Spleen (tissue), 13 donors: ENCODE measurements at places on chromosomes 6 and 20.

GRCh38 chr6:45704056-45704800 lies 311.4 kb downstream of the CLIC5 start:
- no peak for DNase-seq

DNA sequence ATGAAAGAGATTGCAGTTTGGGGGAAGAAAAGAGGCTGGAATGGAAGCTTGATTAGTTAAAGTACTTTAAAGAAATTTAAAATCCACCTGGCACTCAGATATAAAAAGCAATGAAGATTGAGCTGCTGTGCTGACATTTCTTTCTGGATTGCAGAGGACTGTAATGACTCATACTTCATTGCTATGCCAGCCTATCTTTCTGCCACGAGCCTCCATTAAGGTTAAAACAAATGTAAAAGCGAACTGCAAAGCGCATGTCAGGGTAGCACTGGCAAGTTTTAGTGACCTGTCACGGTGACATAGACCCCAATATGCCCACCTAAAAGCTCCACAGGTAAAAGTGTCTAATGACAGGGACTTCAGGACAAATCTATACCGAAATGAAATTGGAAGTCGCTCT lies 449.6 kb downstream of the C6orf118 start:
- DNase-seq, result no peak

- DNase-seq, result no peak
Measured at GRCh38 chr20:17825960-17826843, 126.4 kb downstream of the BANF2 start.

DNA sequence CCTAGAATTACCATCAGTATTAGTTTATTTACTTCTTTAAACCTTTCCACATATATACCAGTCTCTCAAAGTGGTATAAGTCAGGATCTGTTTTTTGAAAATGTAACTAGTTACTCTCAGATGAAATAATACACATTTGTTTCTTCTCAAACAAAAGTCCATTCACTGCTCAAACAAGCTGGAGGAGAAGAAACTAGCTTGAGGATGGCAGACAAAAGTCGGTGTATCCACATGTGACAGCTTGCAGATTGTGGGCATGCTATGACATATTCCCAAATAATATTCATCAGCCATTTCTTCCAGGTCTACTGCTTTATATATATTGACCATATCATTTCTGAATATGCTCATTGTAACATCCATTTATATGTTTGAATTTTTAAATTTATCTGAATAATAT lies 197.4 kb upstream of the KCNQ5 start:
- DNase-seq, result no peak

DNA sequence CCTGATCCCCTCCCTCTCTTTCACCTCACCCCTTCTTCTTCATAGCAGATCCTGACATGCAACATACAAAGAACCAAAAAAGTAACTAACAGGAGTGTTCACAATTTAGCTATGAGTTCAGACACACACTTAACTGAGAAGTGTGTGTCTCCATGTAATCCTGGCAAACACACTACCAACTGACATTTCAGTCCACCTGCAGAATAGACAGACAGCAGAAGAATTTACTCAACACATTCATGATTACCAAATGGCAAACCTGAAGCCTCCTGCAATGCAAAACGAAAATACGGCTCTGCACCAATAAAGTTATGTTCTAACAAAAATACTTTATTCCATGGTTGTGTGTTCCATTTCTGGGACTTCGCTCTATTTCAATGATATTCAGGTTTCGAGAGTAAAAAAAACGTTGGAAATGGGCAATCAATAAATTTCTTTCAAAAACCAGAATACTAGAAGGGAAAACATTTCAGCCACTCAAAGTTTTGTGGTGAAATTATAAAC lies 2.6 kb downstream of the BACH2 start:
- DNase-seq, result no peak

DNA sequence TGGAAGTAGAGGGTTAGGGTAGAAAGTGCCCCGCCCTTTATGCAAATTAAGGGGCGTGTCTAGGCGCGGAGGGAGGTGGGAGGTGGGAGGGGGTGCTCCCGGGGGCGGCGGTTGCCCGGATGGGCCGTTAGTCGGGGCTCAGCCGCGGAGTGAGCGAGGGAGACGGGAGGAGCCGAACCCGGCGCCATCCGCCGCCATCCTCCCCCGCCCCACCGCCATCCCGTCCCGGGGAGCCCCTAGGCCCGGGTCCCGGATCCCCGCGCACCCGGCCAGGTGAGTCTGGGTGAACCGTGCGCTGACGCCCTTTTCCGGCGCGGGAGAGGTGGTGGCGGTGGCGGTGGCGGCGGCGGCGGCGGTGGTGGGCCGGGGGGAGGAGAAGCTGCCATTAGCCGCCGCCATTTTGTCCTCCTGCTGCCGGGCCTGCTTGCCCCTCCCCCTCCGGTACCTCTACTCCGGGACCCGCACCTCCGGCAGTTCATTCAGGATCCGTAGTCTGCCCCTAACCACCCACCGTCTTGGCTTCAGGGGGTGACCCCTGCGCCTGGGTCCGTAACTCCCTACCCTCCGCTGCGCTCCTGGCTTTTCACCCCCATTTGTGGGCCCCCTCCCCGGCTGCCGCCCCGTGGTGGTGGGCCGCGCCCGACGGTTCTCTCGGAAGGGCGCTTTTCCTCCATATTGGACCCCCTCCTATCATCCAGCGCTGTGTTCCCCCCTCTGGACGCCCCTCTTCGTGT lies at the start of gene PRRC2A:
PRRC2A (plus strand) TSS at position 130 of the 734 bp plus-strand sequence. CDS start 2,075 bp downstream, outside the sequence.
- peak; percentile 98 for DNase-seq

DNA sequence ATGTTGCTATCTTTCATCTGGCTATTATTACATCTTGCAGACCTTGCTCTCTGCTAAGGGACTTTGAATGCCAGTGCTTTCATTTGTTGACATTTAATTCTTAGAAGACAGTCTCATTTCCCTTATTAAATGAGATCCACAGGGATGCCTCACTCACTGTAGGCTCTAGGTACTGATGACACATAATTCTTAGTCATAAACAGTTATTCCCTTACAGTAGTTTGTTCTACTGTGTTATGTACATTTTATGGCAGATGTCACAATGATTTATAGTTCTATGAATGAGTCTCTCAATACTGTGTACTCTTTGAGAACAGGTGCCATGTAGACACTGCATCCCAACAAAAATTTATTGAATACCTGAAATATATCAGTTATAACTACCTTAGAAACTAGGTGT lies 70.3 kb downstream of the FAM83B start:
- no peak for DNase-seq

GRCh38 chr6:159633196-159633595 lies 59.8 kb downstream of the SOD2 start:
- no peak for DNase-seq

DNA sequence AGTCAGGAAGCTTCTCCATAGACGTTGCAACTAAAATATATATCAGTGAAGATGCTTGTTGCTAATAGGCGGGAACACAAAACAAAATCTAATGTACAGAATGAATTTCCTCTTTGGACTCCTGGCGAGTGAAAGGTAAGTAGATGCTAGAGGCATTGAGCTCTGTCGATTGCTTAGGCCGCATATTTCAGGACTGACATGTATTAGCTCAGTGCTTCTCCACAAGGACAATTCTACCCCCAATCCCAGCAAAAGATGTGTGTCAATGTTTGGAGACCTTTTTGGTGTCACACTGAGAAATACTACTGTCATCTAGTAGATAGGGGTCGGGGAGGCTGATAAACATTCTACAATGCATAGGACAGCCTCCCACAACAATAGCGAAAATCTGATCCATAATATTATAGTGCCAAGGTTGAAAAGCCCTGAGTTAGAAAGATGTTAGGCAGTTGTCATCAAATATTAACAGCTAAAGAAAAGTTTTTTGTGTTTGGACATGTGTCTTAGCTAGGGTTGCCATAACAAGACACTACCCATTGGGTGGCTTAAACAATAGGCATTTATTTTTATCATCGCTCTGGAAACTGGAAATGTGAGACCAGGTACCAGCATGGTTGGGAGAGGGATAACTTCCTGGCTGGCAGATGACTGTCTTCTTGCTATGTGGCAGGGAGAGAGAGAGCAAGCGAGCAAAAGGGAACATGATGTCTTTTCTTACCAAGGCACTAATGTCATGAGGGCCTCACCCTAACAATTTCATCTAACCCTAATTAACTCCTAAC lies 48.0 kb upstream of the BCAS1 start:
- DNase-seq, result no peak

DNA sequence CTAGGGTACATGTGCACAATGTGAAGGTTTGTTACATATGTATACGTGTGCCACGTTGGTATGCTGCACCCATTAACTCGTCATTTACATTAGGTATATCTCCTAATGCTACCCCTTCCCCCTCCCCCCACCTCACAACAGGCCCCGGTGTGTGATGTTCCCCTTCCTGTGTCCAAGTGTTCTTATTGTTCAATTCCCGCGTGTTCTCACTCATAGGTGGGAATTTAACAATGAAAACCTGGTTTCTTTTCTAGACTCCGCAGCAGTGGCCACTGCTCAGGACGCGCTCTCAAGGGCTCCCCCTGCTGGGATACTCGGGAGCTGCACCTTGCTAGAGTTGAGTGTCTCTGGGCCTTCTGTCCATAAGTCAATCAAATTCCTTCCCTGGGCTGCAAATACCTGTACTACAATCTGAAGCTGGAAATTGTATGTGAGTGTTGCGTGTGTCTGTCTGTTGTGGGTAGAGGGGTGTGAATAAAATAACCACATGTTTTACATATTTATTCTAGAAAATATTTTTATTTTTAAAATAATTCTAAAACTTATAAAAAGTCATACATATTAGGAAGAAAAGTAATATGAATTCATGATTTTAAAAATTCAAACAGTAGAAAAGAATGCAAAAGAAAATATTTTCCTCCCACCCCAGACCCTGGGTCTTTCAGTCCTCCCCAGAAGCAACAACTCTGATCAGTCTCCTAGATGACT lies 8.2 kb upstream of the CEP250 start:
- peak; percentile 94 for DNase-seq

- DNase-seq, result peak; percentile 80
Measured at GRCh38 chr6:107491138-107491609, 1.3 kb downstream of the SOBP start.

DNA sequence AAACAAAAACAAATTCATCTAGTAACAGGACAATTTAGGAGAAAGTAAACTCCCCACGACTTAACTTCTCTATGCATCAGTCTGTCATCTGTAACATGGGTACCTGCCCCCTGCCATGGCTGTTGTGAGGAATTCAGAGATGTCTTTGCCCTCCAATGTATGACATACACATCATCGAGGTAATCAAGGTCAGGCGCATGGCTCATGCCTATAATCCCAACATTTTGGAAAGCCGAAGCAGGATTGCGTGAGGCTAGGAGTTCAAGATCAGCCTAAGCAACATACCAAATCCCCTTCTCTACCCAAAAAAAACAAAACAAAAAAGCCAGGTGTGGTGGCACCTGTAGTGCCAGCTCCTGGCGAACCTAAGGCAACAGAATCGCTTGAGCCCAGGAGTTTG lies 9.0 kb downstream of the EEF1A1 start:
- DNase-seq, result no peak

DNA sequence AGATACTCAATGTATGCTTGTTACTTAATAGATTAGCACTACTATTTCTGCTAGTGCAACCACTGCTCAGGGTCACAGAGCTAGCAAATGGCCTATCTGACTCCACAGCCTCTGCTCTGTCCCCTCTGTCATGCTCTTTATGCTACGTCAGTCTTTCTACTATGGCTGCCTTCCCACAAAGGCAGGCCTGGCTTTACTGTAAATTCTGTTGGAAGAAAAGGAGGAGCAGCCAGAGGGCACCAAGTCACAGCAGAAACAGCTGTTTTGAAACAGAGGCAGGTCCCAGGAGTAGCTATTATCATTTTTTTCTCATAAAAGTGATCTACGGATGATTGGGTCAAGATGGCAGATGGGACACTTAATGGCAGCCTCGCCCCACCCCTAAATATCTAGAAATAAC lies 10.0 kb upstream of the ELMO2 start:
- no peak for DNase-seq

DNA sequence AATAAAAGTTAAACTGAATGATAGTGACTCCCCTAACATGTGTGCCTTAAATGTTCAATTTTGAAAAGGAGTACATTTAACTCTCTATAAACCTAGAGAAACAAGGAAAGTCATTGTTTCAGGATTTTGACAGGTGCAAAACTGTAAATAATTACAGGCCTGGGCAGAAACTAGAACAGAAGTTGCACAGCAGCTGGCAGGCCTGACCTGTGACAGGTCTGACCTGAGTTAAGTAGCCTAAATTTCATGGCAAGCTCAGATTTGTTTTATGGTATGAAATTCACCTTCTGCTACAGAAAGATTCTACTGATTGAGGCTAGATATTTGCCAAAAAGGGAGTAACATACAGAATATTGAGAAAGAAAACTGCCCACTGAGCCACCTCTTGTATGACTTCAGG lies 166.1 kb downstream of the CDKAL1 start:
- DNase-seq, result no peak

DNA sequence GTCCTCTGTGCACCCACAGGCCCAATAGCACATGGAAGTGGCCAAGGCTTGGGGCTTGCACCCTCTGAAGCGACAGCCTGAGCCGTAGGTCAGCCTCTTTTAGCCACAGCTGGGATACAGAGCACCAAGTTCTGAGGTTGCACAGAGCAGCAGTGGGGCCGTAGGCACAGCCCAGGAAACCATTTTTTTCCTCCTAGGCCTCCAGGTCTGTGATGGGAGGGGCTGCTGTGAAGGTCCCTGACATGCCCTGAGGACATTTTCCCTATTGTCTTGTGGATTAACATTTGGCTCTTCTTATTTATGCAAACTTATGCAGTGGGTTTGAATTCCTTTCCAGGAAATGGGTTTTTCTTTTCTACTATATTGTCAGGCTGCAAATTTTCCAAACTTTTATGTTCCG lies 878.7 kb upstream of the MAN1A1 start:
- no peak for DNase-seq

- DNase-seq, result no peak
Measured at GRCh38 chr20:47859278-47859677, 74.0 kb upstream of the SULF2 start.

DNA sequence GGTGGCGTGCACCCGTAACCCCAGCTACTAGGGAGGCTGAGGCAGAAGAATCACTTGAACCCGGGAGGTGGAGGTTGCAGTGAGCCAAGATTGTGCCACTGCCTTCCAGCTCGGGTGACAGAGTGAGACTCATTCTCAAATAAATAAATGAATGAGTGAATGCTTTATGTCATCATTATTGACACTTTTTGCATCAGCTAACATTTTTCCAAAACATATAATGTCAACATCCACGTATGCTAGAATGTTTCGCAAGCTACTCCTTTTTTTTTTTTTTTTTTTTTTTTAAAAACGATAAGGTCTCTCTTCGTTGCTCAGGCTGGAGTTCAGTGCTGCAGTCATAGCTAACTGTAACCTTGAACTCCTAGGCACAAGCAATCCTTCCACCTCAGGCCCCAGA lies 72.2 kb downstream of the SENP6 start:
- no peak for DNase-seq
